Muscle of leg (tissue), 16 donors: ENCODE measurements at places on chromosomes 2 and 18.
A peak's percentile ranks its signal among the peaks of the same experiment; 100 is the strongest.

- no peak for DNase-seq
These were observed 801.6 kb downstream of the MBD2 start for GRCh38 chr18:53422896-53423295.

- peak; percentile 33 for DNase-seq
These were observed 95.1 kb downstream of the MYO5B start for GRCh38 chr18:50099725-50100407.

DNA sequence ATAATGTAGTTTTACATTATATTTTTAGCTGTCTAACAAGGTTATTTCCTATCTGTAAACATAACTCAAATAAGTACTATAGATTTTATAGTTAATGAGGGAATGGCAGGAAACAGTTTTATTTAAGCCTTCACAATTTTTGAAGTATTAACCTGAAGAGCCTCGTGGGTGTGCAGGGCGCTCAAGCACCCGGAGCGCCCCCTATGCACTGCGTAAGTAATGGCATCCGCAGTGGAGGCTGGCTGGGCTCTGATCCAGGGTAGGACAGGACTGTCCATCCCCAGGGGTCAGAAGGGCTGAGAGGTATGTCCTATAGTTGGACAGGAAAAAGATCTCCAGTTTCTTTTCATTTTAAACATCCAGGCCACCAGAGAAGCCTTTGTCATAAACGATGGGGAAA, 8.2 kb upstream of the GBX2 start:
- no peak for DNase-seq

- DNase-seq, result no peak
These were observed 308.9 kb upstream of the LRRTM4 start for GRCh38 chr2:77831060-77831459.

- DNase-seq, result no peak
These were observed 257.6 kb upstream of the SALL3 start for GRCh38 chr18:78721981-78722380.
